ENCODE measurements at places on chromosomes 7 and 10. TPM values are rescaled to one million over a fixed set of nuclear protein-coding genes. Genes with fewer than 3 reads are reported as not detected.

HERPUD2 gene
- total RNA-seq, result 22.7 TPM

MRLN gene
- not detected for total RNA-seq

HTR7 gene
- total RNA-seq, result 0.12 TPM

SLC13A4 gene
- total RNA-seq, result not detected

SRI gene
- 157 TPM for total RNA-seq

OR13A1 gene
- total RNA-seq, result not detected

Measured in A172 (cell line).